ENCODE measurements at places on chromosomes 1 and 21. TPM values are rescaled to one million over a fixed set of nuclear protein-coding genes. Genes with fewer than 3 reads are reported as not detected.

DISC1 gene
- total RNA-seq, result 1.8 TPM

AMY1B gene
- not detected for total RNA-seq

- DNase-seq, result no peak
These were observed 7.1 kb upstream of the CFAP141 start for GRCh38 chr1:154213274-154213673.

DNA sequence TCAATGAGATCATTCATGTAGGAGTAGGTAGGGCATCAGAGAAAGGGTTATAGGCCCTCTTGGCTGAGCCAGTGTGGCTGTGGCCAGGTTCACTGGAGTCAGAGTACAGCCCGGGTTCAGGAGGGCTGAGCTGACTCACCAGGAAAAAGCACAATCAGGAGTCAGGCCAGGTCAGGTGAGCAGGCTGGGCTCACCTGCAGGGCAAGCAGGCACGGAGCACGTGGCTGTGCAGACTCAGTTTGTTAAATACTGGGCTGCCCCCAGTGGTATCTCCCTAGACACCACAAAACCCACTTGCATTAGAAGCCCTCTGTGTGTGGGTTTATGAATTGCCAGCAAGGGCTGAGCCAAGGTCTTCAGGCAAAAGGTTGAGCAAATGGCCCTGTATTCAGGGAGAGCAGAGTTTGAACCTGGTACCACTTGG, 122.1 kb upstream of the SERBP1 start:
- no peak for DNase-seq

DNA sequence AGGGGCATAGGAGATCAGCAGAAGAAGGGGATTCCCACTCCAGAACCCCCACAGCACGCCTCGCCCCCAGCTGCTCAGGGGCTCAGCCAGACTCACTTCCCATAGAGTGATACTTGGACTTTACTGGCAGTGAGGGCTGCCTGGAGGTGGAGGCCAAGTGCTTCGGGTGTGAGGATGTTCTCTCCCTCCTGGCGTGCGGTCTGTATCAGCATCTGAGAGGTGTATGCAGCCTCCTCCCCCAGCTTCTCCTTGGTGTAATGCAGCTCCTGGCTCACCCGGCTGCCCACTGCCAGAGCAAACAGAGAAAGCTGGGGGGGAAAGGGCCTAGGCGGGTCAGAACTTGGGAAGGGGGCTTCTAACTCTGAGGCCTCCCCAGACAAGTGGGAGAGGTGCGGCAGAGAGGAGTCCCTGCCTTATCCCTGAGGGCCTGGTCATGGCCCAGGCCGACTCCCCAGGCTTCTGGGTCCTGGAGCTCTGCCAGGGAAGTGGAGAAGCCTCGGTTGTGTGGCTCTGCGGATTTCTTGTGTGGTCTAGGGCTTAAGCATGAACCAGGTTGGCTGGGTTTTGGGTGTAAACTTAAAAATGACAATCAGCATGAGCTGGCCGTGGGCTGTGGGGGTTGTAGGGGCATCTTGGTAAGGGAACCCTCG, 10.9 kb downstream of the PTCH2 start:
- no peak for DNase-seq

DNA sequence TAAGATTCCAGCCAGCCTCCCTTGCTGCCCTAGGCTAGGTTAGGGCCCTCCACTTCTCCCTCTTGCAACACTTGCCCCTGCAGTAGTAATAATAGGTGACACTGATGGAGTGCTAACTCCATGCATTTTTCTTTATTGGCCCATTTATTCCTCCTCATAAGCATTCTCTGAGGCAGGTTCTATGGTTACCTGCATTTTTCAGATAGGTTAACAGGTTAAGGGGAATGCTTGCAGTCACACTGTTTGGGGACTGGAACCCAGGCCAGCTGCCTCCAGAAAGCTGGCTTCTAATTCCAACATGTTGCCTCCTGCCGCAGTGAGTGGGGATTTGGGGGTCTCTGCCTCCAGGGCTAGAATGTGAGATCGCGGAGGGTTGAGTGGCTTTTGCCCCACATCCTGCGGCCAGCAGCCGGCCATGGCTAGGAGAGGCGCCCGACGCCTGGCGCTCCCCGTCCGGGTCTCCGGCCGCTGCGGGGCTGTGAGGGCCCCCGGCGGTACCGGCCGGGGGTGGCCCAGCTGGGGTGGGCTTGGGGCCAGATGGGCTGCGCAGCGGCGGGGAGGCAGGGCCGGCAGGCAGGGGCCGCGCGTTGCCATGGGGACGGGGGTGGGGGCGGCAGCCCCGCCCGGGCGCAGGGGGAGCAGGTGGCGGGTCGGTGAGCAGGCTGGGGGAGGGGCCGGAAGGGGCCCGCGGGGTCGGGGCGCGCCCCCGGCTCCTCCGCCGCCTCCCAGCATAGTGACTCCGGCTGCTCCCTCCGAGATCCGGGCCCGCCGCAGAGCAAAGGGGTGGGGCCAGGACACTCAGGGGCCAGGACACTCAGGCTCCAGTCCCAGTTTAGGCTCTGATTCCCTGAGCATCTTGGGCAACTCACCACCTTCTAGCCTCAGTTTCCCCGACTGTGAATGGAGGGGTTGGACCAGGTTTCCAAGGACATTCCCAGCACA, 68.4 kb upstream of the SSBP3 start:
- DNase-seq, result no peak

GRCh38 chr1:3663999-3664699, 11.8 kb downstream of the TP73 start:
- DNase-seq, result no peak
